HCT116 (cell line): ENCODE measurements at places on chromosomes 2 and 18. TPM values are rescaled to one million over a fixed set of nuclear protein-coding genes. Genes with fewer than 3 reads are reported as not detected.

DNA sequence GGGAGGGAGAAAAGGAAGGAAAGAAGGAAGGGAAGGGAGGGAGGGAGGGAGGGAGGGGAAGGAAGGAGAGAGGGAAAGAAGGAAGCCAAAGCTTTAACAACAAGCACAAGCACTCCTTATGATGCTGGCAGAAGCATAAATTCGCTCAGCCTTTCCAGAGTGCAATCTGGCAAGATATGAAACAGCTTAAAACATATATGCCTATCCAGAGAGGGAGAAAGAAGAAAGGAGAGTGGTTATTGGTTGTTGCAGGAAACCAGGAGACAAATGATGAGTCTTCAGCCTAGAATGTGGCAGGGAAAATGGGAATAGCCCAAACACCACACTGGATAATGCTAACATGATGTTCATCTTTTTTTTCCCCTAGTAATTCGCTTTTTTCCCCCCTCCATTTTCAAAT is 64.0 kb downstream of the STPG4 start:
- no peak for DNase-seq

Gene CLIP4
- total RNA-seq, result 27.8 TPM

- DNase-seq, result no peak
Observed at GRCh38 chr18:48940854-48941611, 9.7 kb downstream of the SMAD7 start.

DNA sequence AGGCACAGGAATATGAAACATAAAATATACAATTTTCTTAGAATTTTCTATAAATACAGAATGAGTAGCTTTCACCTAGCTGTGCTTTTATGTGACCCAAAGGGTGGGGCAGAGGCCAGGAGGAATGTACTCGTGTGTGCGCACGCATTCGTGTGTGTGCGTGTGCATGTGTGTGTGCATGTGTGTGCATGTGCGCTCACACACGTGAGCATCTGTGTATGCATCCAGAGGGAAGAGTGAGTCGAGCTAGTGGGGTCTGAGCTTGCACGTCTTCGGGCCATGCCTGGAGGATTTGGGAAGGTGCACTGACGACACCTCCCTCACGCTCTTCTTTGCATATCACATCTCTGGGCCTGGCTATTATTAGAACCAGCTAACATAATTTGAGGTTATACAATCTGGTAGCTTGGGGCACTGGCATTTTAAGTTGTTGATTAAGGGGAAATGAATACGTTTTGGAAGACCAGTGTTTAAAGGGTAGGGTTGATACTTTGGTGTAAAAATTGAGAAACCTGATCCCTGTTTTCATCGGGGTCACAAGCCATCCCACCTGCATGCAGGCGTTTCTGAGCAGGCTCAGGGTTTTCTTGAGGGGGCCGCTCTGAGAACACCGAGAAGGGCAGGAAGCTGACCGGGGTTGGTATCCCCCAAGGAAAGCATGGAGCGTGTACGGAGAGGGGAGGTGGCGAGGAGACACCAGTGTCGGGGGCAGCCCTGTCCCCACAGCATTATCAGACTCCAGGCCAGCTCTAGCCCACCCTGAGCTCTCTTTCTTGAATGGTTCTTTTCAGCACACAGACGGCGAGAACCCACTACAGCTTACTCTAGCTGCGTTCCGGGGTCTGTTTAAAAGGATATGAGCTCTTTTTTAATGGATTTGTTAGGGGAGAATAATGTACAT is 85.3 kb downstream of the LRRFIP1 start:
- no peak for DNase-seq

Gene LOXL3
- total RNA-seq, result 4.1 TPM

Gene CLK1
- 49.1 TPM for total RNA-seq

Gene TMEM237
- total RNA-seq, result 29.4 TPM

DNA sequence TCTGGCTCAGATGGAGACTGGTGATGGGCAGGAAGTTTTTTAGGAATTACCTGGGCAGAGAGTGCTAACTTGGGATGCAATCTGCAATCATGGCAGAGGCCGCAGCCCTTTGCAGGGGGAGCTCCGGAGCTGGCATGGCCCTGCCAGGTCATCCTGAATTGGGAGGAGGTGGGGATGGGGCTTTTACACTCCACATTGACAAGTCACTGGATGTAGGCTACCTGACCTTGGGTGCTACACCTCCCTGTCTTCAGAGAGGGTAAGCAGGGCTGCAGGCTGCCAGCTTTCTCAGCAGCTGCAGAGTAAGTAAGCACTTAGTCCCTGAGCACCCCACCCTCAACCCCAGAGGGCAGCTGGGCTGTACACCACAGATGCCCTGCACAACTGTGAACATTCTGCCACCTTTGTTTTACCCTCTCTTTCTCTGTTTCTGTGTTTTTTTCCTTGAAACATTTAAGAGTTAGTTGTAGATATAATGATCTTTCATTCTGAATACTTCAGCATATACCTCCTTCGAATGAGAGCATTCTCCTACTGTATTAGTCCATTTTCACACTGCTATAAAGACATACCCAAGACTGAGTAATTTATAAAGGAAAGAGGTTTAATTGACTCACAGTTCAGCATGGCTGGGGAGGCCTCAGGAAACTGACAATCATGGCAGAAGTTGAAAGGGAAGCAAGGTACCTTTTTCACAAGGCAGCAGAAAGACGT is 6.8 kb upstream of the HS1BP3 start:
- no peak for DNase-seq

GRCh38 chr2:105545730-105546627 is 147.1 kb upstream of the FHL2 start:
- peak; percentile 46 for DNase-seq

GRCh38 chr2:197674060-197674459 is 1.3 kb downstream of the RFTN2 start:
- no peak for DNase-seq

DNA sequence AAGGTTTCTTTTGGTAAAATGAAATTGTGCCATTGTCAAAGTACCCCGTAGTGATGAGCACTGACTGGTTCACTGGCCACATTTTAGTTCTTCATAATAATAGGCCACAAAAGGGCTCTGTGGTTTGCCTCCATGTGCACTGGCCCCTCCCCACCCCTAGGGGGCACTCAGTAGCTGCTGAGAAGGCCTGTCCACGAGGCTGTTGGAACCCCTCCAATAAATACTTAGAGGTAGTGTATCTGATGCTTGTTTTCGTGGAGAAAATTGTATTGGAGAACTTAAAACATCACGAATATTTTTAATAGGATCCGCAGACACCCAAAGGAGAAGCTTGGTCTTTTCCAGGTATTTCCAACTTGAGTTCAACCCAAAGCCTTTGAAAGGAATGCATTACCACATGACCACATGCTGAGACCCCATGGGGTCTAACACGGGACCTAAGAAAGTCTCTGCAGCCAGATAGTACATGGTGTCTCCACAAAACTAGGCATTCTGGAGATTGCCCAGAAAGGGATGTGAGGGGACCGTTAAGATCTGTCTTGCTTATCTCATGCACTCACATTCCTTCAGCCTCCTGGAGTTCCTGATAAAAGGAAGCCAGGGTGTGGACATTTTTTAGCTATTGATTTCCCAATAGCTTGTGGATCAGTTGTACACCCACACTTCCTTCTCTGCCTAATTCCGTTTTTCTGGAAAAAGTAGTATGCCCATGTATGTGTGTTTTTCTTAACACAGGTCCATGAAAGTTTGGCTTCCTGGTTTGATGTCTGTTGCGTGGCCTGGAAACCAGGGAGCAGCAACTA is 28.5 kb upstream of the NOSTRIN start:
- DNase-seq, result peak; percentile 52

Gene MAP3K19
- total RNA-seq, result not detected

Gene TMEM198
- total RNA-seq, result 2.1 TPM

- no peak for DNase-seq
Observed at GRCh38 chr18:80200171-80200931, 47.0 kb downstream of the PARD6G start.

GRCh38 chr2:135603543-135603942 is 72.3 kb downstream of the R3HDM1 start:
- no peak for DNase-seq

DNA sequence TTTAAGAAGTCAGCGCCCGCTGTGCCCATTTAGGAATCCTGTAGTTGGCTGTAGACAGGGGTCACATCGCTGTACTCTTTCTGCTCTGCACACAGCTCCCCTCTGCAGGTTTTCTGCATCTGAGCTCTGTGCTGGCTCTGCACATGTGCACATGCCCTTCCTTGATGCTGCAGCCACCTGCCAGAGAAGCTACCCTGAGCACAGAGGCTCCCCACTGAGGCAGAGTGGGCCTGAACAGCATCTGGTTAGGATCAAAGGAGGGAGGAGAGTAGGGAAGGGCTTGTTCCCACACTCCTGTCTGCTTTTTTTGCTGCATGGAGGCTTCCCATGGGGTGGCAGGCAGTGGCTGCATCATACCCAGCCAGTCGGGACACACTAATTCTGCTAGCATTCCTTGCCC is 238.9 kb downstream of the FHOD3 start:
- no peak for DNase-seq

GRCh38 chr2:157959249-157959648 is 83.1 kb upstream of the ACVR1 start:
- no peak for DNase-seq

DNA sequence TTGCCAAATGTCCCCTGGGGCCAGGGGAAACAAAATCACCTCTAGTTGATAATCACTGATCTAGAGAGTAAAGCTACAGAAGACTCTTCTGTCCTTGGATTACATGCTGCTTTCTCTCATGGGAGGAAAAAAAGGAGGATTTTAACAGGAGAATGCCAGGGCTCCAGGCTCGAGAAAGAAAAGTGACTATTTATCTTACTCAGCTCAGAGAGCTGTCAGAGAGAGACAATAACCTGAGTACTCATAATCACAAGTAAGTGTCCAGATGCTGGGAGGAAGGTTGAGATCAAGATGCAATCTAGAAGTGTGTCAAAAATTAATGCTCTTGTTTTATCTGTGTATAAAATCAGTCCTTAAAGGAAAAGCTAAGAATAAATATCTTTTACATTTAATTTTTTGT is 133.3 kb downstream of the PTRHD1 start:
- no peak for DNase-seq

Gene LYPD6
- total RNA-seq, result 3.0 TPM

DNA sequence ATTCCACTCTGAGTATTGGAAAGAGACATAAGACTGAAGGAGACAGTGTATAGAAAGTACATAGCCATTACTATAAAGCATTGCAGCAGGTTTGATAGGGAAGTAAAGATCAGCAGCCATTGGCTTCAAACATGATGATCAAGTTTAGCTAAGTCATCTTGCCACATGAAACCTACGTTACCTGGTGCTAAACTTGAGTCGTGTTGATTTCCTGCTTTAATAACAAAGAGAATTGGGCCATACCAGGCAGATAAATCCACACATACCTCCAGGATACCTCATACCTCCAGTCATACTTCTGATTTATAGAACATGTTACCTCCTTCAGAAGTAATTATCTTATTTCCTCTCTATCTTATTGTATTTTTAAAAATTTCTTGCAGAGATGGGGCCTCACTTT is 10.3 kb upstream of the KYNU start:
- DNase-seq, result no peak

- DNase-seq, result no peak
Observed at GRCh38 chr18:26956863-26957262, 91.4 kb upstream of the AQP4 start.

Gene SH3BP4
- 32.9 TPM for total RNA-seq

DNA sequence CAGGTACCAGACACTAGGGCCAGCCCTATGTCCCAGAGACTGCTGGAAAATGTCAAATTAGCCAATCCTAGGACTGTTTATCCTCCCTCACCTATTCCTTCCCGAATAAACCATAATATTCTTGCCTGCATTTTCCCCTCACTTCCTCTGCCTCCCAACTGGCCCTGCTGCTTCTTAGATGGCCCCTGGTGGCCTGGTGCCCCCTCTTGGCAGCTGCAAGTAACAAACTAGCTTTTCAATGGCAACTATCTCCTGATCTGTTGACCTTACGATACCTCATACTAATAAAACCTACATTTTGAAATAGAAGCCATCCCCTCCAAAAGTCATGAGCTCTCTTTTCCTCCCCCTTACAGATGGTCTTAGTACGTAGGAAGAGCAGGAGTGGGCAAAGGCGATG is 132.0 kb downstream of the ALPK2 start:
- peak; percentile 10 for DNase-seq

GRCh38 chr18:69127873-69128500 is 272.7 kb upstream of the DOK6 start:
- DNase-seq, result no peak

Gene LRP1B
- total RNA-seq, result 0.34 TPM

- DNase-seq, result no peak
Observed at GRCh38 chr2:46260305-46260704, 36.9 kb upstream of the EPAS1 start.

DNA sequence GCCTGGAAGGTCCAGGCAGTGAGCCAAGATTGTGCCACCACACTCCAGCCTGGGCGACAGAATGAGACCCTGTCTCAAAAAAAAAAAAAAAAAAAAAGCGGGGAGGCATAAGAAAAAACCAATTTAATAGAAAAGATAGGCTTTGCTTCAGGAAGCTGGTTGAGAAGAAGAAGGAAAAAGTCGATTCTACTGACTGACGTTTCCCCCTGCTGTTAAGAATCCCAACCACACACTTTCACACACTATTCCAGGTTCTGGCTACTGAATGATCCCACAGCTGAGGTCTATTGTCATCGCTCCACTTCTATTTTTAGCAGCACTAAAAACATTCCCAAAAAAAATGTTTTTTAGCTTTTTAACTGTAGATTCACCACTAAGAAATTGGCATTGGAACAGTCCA is 6.7 kb upstream of the CHCHD5 start:
- no peak for DNase-seq

DNA sequence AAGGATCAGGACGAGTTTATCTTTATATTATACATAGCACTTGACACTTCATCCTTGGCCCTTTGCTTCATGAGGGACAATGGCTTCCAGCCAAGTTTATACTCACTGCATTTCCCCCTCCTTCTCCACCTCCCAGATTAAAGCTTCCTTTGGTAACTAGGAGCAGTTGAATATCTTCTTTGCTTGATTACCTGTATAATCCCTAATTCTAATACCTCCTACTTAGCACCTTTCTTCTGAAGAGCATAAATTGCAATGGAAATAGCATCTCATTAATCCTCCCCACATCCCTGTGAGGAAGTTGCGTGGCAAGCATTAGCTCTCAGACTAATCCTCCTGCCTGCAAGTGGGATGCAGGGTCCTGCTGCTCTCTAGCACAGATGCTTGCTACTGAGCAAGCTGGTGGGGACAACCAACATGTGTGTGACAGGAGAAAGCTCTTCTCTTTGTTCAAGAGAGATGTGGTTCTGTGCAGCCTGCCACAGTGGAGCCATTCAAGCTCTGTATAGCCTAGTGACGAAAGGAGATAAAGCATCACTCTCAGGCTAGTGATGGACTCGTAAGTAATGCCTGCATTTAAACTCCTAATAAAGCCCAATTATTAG is 19.1 kb downstream of the KLHL14 start:
- no peak for DNase-seq

- no peak for DNase-seq
Observed at GRCh38 chr2:56460508-56460907, 276.7 kb downstream of the CCDC85A start.

Gene GDF7
- 0.02 TPM for total RNA-seq
